Fibroblast of the conjunctiva (primary cell): ENCODE measurements at places on chromosomes 16 and 17.

- no peak for DNase-seq
Measured at GRCh38 chr17:75069783-75070182, 18.0 kb upstream of the SLC16A5 start.

GRCh38 chr17:41551365-41551764 lies 20.5 kb downstream of the KRT9 start:
- DNase-seq, result no peak

DNA sequence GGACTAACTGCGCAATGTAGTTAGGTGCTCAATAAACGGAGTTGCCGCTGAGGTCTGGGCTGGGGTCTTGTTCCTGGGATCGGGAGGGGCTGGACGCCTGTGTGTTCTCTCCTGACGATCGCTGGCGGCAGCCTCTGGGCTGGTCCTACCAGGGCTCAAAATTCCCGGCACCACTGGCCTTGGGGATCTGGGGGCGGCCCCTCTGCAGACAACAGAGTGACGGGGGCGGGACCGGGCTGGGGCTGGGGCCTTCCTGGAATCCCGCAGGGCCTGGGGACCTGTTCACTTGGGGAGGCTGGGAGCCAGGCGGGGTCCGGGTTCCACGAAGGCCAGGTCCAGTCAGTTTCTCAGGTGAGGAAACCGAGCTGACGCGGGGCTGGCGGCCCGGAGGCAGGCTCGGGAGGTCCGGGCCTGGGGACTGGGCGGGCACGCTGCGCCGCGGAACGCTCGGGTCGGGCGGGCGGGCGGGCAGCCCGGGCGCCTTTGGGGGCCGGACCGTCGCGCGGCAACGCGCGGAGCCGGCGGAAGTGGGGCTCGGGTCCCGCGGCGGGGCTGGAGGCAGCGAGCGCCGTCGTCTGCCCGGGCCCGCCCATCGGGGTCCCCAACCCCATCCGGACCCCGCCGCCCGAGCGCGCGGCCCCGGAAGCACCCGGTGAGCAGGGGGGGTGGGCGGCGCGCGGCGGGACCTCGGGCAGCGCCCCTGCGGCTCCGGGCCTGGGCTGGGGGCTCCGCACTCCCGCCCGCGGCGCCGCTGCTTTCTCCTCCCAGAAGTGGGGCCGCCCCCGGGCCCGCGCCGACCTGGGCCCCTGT lies at the start of gene PIGQ:
TSS of gene PIGQ (plus strand) at position 524 of the 810 bp plus-strand sequence. CDS start 4,107 bp downstream, outside the sequence.
- no peak for DNase-seq

- no peak for DNase-seq
Measured at GRCh38 chr17:82383411-82383810, 11.8 kb downstream of the UTS2R start.

- no peak for DNase-seq
Measured at GRCh38 chr16:88472069-88472468, 19.0 kb downstream of the ZFPM1 start.

DNA sequence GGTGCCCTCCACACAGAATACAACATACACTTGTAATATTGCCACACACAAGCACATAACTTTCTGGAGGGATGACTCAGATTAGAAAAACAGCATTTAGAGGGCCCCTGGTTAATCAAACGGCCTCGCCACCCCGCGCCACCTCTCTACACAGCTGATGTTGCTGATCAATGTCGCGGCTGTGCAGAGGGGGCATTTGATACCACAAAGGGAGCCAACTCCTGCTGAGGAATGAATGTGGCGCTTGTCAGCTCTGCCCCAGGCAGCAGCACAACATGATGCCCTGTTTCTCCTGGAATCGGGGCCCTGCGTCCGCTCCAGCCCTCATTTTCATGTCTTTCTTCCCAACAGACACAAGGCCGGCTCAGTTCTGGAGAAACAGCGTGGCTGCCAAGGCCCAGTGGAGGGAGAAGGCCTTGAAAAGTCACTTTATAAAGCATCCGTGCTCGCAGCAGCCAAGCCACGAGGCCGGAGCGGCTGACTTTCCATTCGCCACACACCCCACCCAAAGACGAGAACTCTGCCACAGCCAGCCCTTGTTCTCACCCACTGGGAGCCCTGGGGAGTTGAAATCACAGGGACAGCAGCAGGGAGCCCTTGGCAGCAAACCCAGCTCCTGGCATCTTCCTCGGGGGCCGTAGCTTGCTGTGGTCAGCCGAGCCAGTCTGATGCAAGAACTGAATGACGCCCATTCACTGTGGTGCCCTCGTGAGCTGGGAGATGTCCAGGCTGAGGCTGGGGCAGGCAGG lies 65.6 kb downstream of the XYLT1 start:
- DNase-seq, result peak; percentile 76

GRCh38 chr16:23678430-23679273 lies at the start of gene PLK1:
Gene PLK1 (plus strand): TSS chr16:23678889. CDS start chr16:23678933, 44 bp downstream.
- DNase-seq, result peak; percentile 64

DNA sequence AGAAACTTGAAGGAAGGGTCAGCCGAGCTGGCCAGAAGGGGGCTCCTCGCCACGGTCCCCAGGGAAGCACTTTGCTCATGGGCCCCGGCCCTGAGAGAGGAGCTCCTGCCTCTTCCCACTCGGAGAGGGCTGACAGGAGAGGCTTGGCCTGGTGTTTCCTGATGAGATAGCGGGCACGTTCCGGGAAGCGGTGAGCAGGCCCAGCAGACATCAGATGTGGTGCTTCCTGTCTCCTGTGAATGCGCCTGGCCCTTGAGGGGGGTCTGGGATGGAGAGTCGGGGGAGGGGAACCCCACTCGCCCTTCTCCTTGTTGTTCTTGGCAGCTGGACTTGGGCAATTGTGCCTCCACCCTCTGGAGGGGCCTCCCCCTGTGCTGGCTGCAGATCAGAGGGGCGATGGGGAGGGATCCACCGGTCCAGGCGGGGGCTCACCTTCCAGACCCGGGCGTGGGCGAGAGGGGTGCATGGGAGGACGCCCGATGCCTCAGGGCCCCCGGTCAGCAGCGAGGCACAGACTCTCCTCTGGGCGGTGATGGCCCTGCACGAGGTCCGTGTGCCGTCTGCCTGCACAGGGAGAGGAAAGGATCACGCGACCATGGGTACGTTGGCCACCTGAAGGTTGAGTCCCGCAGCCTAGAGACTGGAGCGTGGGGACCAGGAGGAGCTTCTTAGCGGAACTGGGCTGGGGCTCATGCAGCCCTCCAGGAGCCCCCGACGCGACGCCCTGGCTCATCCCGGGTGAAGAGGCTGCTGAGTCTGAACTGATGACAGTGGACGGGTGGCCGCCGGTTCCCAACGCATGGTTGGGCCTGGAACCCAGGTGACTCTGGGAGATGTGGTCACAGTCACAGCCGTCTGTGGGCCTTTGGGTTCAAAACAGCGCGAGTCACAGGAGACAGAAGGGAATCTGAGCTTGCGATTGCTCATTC lies 25.4 kb downstream of the METRNL start:
- no peak for DNase-seq

DNA sequence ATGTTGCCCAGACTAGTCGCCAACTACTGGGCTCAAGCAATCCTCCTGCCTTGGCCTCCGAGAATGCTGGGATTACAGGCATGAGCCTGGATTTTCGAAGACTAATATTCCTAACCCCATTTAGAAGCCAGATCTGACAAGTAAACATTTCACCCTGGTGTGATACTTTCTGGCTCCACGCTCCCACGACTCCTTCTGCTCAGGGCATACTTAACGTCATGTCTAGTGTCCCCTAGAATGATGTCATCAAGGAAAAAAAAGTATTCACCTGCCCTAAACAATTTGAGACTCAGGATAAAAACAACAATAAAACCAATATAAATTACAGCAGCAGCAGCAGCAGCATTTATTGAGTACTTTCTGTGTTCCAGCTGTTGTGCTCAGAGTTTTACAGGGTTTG lies 13.2 kb downstream of the ITGB3 start:
- DNase-seq, result no peak

- DNase-seq, result no peak
Measured at GRCh38 chr17:83062011-83062817, 17.2 kb upstream of the METRNL start.

DNA sequence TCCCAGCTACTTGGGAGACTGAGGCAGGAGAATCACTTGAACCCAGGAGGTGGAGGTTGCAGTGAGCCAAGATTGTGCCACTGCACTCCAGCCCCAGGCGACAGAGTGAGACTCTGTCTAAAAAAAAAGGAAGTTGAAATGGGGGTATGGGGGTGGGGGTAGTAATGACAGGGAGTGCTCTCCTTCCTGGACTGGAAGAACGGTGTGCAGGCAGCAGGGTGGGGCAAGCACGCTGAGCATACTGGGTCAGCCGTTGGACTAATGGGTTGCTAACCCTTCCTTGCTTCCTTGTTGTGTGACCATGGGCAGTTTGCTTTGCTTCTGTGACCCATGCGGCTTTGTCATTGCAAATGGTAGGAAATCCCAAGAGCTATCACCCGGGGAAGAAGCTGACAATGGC lies 16.5 kb downstream of the KATNIP start:
- DNase-seq, result no peak

- no peak for DNase-seq
Measured at GRCh38 chr17:39219647-39220154, 6.0 kb downstream of the STAC2 start.

GRCh38 chr16:24829153-24829552 lies 16.6 kb upstream of the SLC5A11 start:
- no peak for DNase-seq

DNA sequence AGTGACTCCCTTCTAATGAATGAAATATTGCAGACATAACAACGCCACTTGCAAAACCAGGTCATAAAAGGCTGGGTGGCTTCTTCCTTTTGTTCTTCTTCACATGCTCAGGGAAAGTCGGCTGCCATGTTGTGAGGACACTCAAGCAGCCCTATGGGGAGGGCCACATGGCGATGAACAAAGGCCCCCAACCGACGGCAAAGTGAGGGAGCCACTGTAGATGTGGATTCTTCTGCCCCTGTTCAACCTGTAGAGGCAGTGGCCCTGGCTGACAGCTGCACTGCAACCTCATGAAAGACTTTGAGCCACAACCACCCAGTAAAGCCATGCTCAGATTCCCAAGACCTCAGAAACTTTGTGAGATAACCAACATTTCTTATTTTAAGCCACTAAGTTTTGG lies 203.5 kb upstream of the TNRC6C start:
- no peak for DNase-seq

- DNase-seq, result peak; percentile 47
Measured at GRCh38 chr17:31877911-31878702, 19.1 kb upstream of the COPRS start.

DNA sequence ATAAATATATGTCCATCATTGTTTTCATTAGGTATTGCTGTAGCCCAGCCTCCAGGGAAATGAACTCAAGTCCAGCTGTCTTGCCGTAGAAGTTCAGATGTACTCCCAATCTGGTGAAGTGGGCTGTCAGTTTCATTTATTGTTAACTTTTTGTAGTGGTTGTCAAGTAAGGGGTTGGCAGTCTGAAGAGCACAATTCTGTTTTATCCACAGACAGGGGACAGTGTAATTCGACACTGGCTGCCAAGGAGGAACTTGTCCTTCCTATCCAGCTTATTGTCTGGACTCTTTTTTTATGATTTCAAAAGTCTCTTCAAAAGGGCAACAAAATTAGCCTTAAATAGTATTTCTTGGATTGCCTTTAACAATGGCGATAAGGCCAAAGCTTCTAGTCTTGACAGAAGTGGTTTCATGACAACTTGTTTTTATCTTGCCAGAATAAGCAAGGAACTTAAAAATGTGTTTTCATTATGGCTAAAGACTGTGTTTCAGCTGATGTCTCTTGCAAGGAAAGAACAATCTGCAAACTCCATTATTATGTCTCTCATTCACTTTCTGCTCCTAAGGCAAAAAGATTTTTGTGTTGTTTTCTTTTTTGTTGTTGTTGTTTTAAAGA lies 73.9 kb upstream of the TANC2 start:
- DNase-seq, result no peak

- DNase-seq, result no peak
Measured at GRCh38 chr16:22948058-22948602, 134.2 kb downstream of the HS3ST2 start.

GRCh38 chr16:11393861-11394592 lies 48.8 kb downstream of the RMI2 start:
- DNase-seq, result no peak

- no peak for DNase-seq
Measured at GRCh38 chr17:48624544-48625494, 1.3 kb downstream of the HOXB9 start.

DNA sequence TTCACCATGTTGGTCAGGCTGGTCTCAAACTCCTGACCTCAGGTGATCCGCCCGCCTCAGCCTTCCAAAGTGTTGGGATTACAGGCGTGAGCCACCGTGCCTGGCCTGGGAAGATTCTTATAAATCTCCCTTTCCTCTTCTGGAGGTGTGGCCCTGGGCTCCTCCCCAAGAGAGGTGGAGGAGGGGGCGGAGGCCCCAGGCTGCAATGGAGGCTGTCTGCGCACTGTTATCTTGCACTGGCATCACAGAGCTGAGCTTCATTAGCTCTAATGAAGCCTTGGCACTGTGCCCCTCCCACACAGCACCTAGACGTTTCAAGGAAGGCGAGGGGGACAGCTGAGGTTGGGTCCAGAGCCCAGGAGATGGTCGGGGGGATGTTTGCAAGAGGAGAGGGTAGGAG lies 7.5 kb downstream of the ARHGAP23 start:
- no peak for DNase-seq

DNA sequence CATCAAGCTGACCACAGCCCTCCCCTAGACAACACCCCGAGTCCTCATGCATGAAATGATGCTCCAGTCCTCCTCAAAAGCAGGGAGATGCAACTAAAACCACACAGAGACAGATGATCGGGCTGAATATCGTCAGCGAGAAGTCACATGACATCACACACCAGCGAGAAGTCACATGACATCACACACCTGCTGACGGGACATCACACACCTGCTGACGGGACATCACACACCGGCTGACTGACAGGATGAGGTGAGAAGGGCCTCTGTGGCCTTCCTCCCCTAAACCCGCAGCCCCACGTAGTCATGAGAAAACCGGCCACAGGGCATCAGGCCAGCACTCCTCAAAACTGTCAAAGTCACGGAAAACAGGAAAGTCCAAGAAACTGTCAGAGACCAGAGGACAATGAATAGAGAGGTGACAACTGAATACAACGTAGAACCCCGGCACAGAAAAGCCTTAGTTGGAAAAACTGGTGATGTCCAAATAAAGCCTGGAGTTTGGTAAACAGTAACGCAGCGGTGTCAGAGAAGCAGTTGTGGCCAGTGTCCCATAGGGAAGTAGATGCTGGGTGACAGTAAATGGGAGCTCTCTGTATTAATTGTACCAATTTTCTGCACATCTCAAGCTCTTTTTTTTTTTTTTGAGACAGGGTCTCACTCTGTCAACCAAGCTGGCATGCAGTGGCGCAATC lies 14.3 kb downstream of the LITAF start:
- no peak for DNase-seq

- DNase-seq, result no peak
Measured at GRCh38 chr16:1941162-1942046, 1.6 kb downstream of the MSRB1 start.
